ENCODE measurements at places on chromosomes 3 and 15.

DNA sequence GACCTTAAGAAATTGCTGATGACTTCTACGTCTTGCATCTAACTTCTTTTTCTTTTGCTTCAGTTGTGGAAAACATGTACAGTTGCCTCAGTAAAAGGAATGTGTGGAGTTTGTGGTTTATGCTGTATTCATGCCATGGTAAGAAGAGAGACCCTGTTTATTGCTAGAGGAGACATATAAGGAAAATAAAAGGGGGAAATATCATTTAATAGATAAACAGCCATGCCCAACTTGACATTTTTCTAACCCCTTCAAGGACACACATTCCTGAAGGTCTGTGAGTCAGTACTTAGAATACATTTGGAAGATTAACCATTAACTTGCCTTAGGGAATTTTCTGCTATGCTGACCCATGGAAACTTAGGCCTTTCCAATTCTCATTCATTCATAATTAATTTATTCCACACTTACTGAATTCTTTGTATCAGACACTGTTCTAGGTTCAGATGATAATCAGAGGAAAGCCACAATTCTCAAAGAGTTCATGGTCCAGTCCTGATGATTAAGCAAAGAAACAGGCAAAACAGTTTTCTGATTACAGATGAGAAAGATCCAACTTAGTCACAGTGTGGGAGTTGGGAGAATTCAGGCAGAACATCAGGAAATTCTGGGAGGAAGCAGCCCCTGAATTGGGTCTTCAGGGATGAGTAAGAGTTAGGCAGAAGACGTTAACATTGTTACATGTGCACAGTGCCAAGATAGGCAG is 329.8 kb upstream of the RASGRP1 start:
- DNase-seq = no peak

- no peak for DNase-seq
Measured at GRCh38 chr3:150653110-150653561, 50.0 kb downstream of the SELENOT start.

GRCh38 chr15:51367322-51367976 is 26.0 kb downstream of the GLDN start:
- DNase-seq = no peak

DNA sequence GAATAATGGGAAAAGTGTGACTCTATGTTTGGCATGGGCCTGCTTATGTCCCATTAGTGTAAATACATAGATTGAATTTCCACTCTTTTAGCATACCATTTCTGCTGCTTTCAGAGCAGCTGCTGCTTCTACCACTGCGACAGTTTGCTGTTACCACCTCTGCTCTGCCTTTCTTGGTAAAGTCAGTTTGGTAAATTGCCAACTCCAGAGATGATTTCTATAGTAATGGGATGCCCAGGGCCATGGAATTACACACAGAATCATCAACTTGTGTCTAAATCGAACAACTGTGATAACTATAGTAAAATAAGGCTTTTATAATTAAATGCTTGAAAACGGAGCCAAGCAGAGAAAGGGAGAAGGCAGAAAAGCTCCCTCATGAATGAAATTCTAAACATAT is 168.4 kb upstream of the VEPH1 start:
- no peak for DNase-seq

GRCh38 chr15:100901702-100902435 is 17.3 kb upstream of the LRRK1 start:
- no peak for DNase-seq

DNA sequence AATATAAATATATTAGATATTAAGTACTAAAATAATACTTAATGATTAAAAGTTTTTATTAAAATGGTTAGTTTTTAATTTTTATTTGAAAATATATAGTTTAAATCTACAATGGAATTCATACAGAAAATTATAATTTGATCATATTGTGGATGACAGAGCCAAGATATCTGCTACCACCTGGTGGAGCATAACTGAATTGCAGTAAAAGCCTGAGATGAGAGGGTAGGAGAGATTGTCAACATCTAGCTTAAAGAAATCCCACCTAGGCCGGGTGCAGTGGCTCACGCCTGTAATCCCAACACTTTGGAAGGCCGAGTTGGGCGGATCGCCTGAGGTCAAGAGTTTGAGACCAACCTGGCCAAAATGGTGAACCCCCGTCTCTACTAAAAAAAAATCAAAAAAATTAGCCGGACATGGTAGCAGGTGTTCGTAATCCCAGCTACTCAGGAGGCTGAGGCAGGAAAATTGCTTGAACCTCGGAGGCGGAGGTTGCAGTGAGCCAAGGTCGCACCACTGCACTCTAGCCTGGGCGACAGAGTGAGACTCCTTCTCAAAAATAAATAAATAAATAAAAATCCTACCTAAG is 25.1 kb upstream of the CSTA start:
- DNase-seq = no peak

DNA sequence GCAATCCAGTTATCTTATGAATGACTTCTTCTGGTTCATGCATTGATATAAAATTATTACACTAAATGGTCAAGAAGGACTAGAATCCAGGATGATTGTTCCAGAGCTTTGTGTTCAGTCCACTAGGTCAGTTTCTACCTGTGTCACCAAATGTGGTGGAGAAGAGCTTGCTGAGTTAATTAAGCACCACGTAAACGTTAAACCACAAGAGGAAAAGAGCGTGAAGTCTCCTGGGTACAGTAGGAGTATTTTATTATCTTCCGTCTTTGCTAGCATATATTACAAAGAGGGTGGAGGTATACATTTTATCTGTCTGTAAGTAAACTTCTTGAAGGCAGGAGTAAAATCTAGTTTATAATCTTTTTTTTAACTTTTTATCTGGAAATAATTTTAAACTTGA is 23.5 kb downstream of the CHP1 start:
- no peak for DNase-seq

DNA sequence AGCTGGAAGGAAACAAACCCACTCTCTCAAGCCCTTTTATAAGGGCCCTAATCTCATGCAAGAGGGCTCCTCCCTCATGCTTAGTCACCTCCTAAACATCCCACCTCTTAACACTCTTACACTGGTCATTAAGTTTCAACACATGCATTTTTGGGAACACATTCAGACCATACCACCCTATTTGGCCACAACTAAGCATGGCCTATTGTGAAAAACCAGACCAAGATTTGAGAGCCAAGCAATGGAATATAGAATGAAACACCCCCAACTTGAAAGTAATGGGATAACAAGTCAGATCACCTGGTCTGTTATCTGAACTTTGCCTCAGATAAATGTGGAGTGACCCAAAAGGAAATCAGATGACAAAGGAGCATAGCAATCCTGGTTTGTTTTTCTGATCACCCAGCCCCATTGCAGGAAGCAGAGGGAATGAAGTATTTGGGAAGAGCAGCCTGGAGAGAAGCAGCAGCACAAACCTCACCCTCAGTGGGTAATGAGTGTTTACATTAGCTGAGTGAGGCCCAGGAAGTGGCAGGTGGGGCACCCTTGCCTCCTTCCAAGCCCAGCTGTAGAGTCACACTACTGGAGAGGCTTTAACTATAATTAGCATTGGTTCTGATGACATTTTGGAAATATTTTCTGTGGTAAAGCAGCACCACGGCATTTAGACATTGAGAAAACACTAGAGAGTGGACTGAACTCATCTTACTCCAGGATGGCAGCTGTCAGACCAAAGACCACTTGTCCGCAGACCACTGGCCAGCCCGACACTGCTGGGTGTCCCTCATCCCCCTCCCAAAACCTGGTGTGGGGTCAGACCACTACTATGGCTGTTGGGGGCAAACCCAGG is 48.8 kb upstream of the PRTG start:
- no peak for DNase-seq

- no peak for DNase-seq
Measured at GRCh38 chr3:183455089-183455488, 26.7 kb upstream of the MCF2L2 start.

DNA sequence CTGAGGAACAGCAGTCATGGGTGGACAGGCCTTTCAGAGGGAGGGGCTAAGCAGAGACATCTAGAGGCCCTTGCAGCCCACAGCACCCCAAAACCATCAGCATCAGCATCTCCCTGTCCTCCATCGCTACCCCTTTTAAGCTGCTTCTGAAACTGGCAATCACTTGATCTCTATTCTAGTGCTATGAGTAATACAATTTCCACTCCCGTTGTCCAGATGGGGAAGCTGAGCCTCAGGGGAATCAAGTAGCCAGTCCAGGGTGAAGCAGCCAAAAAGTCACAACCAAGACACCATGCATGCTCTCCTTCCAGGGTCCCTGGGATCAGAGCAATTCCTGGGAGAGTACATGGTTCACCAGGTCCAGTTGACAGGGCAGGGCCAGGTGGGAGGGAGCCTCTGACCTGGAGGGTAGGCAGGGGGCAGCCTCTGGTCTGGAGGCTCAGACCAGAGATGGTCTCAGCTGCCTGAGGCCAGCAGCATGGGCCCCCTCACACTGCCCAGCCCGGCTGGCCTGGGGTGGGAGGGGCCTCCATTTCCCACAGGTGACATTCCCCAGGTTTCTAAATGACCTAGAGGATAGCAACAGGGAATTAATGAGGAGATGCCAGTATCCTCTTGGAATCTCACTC is 30.0 kb downstream of the KLHL25 start:
- DNase-seq = no peak

DNA sequence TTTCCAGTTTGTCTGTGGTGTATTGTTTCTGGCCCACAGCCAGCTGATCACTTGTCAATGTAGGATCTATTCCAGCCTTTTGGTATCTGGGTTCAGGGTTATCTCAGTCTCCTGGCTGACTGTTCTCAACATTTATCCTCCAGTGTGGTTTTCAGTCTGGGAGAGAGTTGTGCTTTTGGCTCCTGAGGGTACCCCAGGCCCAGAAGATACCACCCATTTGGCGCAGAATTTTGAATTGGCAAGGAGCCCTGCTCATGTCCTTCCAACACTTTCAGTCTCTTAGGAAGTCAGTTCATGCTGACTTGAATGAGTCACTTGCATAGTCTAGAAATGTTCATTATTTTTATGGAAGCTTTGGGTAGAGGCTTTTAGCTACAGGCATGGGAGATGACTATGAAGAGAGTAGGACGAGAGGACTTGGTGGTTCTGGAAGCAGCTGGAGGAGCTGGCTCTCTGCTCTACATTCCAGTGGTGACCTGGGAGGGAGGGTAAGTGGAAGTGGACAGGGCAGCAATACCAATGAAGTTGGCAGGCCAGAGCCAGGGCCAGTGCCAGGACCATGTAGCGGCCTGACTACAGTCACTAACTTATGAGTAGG is 7.2 kb downstream of the POLR2H start:
- no peak for DNase-seq

DNA sequence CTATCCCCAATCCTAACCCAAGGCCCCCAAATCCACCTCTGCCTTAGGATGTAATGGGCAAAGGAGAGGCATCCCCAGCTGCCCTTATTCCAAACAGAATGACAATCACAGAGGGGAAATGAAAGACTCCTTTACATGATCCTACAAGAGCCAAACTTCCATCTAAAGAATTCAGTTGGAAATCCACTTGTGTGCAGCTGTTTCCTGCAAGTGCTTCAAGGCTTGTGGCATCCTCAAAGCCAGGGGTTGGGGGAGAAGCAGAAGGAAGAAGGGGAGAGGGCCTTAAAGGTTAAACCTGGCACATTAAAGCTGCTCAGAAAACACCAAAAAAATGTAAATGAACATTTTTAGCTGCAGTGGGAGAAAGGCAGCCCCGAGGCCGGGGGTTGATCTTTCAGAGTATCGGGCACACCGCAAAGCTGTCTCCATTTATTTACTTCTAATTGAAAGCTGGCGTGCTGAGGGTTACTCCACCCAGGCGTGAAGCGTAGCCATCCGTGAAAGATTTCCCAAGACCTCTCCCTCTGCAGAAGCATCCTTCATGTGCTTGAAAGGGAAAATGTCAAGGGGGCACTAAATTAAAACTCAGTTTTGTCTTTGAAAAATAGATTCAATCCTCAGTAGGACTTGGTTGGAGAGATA is 217.8 kb downstream of the SHQ1 start:
- no peak for DNase-seq

DNA sequence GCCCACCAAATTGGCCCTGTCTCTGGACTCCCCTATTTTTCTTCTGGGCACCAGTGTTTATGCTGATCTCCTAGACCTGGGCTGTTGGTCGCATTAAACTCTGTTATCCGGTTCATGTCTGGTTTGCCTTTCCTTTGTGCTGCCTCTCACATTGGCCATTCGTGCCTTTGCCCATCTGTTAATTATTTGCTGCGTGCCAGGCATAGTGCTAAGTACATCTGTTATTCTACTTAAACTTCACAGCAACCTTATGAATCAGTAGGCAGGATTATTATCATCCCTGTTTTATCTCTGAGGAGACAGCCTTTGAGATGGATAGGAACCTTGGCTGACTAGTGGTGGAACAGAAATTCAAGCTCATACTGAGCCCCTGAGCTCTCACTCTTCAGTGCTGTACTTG is 76.0 kb downstream of the THSD4 start:
- no peak for DNase-seq

GRCh38 chr15:56272454-56272853 is 28.8 kb upstream of the RFX7 start:
- DNase-seq = no peak

DNA sequence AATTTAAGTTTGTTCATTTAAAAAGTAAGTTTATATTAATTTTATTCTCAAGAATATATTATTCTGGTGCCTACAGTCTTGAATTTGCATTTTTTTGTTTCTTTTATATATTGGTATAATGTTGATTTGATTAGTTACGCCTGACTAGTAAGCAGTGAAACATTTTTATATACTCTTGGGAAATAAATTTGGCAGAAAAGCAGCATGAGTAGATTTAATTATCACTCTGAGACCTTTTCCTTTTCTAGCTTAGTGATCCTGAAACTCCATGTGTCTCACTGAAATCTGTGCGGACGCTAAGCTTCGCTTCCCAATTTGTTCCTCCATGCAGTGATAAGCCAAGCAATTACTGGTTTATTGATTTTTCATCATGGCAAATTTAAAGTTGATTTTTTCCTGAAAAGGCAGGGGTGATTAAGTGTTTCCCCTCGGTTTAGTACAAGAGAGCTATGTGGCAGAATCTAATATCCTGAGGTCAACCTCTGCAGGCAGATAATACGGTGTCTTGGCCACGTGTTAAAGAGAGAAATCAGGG is 87.2 kb upstream of the MLF1 start:
- no peak for DNase-seq

DNA sequence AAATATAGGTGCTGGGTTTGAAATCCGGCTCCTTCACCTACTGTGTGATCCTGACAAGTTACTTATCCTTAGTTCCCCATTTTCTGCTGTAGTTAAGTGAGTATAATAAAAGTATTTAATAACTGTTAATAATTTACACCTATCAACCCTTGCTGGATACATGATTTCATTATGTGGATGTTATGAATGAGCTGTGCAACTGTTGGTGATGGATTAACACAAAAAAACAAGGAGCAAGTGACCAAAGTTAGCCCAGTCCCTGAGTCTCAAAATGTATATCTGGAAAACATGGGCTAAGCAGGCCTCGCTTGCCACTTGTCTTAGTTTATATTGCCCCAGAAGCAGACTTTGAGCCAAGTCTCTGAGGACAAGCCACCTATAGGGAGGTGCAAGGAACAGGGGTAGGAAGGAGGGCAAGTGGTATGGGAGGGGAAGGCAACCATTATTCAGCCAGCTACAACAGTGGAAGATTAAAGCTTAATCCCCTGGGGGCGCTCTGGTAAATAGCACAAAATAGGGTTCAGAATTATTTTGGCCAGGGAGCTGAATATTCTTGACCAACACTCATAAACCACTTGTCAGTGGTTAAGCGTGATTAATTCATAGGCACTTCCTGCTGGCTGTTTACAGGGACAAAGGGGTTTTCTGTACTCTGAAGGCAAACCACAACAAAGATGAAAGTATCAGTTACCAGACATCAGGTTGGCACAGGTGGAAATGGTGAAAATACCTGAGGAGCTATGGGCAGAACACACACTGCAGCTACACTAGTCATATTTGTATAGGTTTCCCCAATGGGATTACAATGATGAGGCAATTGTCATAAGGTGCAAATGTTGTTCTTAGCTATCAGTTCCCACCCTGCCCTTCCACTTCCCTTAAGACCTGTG is 76.2 kb downstream of the TRIM42 start:
- DNase-seq = no peak

GRCh38 chr15:81809543-81809942 is 236.3 kb downstream of the MEX3B start:
- DNase-seq = no peak
